Stimulated activated CD4-positive, alpha-beta T cell treated with anti-CD3 and anti-CD28 coated beads, TNF-alpha, amount 100 ng/mL, for 4 hours (primary cell): ENCODE measurements at places on chromosomes 3 and 15.

DNA sequence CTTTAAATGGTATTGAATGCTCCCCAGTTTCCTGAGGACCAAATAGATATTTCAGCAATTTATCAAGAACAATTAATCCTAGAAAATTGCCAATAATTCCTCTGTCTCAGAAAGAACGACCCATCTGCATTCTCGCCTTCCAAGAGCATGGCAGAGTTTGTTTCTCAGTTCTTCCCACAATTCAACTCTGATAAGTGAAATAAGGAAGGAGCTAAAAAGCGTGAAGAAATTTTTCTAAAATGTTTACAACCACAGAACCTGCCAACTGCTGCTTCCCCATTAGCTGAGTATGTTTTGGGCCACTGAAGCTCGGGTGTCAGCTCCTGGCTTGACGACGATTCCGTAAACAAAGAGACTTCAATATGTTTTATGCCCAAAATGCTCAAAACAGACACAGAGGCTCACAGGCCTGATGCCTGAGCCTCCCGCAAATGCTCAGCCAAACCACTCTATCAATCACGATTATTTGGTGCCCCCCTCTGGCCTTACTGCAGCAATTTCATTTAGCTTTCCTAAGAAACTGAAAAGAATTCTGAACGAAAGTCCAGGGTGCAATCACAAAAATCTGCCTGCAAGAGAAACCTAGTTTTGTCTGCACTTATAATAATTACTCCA lies 259.2 kb upstream of the CCDC54 start:
- no peak for DNase-seq

DNA sequence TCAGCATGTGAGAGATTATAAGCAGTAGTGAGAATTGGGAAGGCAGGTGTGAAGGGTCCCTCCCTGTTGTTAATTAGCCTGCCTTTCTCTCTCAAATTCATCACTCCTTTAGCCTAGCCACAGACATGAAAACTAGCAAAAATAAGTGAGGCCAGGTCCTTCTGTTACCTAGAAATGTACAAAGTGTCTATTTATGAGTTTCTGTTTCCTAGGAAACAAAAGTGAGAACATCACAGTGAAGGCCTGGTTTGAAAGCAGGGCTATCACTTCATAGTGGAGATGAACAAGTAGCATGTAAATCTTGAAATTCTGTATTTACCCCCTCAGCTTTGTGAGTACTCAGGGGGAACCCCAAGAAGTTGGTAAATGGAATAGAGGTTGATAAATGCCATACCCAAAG lies 78.2 kb upstream of the UMPS start:
- no peak for DNase-seq

DNA sequence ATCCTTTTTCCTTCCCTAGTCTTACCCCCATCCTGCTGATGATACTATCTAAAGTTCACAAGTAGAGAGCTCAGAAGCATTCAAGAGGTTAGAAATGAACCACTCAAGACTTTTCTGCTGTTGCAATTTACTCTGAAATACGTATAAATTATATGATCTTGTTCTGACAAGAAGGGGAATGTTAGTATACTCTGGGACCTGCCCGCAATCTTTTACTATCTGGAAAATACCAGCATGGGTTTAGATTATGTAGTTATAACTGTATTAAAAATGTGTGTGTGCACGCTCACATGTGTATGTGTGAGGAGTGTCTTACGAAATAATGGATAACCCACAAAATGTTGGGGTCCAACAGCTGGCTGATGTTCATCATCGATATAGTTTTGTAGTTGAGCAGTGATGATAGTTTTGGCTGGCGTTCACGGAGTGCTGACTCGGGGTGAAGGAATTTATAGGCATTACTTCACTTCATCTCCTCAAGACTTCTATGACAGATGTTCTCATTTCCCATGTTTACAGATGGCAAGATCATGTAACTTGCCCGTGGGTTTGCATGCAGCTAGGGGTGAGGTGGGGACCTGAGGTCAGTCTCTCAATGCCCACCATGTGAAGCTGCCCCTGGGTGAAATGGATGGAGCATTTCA lies 297.5 kb upstream of the LYSMD4 start:
- no peak for DNase-seq

GRCh38 chr3:81602781-81603180 lies 158.7 kb downstream of the GBE1 start:
- DNase-seq: no peak

DNA sequence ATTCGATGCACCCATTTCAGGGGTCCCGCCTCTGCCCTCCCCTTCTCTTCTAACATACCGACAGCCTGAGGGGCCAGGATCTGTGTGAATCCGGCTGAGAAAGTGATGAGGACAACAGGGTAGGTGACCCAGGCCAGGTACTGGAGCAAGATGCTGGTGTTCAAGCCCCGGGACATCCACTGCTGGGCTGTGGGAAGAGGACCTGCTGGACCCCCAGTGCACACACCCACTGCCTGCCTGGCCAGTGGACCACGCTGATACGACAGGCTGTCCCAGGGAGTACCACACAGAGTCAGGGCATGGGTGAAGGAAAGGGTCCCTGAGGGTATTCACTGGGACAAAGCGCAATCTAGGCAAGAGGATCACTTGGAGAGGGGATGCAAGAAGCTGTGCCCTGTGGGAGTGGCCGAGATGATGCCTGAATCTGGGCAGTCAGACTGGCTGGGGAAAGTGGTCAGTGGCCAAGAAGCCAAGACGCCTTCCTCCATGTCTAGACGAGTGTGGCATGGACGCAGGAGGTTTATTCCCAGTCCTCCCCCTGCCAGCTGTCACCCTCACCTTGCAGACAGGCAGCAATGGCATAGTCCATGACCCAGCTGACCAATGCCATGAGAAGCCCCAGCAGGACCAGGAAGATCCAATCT lies 3.2 kb downstream of the CLCN2 start:
- DNase-seq: no peak

GRCh38 chr3:3127432-3128010 lies 781 bp downstream of the TRNT1 start:
- peak; percentile 16 for DNase-seq

GRCh38 chr3:264394-265156 lies 68.0 kb downstream of the CHL1 start:
- no peak for DNase-seq

DNA sequence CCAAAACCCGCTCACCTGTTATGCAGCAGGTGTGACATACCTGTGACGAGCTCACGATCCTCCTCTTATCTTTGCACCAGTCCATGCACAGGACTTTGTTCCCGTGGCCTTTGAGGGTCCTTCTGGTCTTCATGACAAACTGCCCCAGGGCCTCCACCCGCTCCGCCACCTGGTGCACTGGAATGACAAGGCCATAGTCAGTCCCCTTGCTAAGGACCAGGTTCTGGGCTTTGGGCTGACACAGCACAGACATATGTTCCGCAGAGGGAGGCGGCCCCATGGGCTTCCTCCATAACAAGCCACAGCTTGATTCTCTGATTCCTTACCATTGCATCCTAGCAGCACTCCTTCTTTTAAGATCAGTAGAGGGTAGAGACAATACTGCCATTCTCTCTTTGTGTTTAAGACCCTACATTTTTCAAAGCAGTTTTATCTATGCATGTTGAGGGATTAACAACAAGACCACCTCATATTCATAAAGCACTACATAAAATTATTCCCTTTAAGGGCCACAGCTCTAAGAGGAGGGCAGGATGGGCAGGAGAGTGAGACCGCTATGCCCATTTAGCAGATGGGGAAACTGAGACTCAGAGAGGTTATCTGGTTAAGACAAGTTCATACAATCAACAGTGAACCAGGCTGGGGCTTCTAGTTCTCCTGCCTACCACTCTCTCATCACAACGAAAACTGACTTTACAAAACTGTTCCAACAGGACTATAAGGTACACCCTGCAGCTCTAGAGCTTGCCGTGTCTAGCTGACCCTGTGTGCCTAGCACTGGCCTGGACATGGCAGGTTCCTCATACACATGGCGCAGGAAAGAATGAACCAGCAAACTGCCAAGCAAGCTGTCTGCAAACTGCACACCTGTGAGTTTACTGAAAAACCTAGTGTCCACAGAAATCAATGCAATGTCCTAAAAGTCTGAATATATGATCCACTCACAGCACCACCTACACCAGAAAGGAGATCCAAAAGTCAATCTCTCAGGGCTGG lies 37.0 kb downstream of the GNB5 start:
- DNase-seq: no peak

DNA sequence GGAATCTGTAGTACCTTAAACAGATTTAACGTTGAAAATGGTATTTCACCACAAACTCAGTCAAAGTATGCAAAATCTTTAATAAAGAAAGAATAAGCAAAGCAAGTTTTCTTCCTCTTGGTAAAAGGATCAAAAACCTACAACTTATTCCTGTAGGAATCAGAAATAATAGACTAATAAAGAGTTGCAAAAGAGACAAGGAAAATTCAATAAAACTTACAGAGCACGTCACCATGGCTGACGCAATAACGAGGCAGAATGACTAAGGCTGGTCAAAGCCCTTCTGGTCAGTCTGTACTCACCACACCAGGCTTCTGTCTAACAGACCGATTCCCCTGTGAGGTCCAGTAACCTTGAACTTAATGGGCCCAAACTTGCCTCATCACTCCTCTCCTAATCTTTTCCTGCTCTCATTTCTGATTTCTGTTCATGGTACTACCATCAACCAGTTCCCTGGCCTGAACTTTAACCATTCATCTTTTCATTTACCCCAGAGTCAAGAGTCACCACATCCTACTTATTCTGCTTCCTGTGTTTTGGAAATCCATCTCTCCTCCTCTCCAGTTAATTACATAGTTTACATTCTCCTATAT lies 5.0 kb downstream of the MASP1 start:
- no peak for DNase-seq

DNA sequence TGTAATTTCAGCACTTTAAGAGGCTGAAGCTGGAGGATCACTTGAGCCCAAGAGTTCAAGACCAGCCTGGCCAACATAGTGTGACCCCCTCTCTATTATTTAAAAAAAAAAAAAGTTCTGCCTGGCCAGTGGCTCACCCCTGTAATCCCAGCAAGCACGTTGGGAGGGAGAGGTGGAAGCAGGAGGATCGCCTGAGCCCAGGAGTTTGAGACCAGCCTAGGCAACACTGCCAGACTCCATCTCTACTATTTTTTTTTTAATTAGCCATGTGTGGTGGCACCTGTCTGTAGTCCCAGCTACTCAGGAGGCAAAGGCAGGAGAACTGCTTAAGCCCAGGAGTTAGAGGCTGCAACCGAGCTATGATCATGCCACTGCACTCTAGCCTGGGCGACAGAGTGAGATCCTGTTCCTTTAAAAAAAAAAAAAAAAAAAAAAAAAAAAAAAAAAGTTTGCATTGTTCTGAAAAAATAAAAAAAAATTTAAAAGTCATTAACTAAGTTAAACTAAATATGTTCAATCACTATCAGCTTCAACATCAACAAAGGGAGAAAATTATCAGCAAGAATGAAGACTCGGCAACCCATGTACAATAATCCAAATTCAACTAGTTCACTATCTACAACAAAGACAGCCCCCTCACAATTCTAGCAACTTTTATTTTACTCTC lies 1.9 kb downstream of the RAF1 start:
- DNase-seq: no peak

DNA sequence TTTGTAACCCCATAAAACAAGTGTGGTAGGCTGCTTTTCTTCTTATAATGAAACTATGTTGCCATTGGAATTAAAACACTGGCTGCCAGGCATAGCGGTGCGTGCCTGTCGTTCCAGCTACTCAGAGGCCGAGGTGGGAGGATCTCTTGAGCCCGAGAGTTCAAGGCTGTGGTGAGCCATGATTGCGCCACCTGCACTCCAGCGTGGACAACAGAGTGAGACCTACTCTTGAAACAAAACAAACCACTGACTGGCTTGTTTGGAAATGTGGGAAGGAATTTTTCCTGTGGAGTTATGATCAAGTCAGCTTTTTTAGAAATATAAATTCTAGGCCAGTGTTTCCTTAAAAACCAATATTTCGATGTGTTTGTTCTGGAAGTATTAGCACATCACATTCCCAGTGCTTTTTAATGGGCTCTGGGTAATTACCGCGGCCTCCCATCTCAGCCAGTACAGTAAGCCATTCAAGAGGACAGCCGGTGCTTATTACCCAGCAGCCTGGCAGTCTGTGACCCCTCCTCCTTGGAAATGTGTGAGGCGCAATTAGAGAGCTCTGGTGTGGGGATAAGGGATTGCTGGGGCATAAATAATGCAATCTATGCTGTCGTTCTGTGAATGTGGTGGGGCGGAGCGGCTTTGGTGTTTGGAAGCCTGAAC lies 58.3 kb upstream of the TRAK1 start:
- no peak for DNase-seq

- DNase-seq: no peak
Measured at GRCh38 chr3:15341030-15341726, 8.8 kb upstream of the SH3BP5 start.

GRCh38 chr3:123291404-123291803 lies 89.7 kb downstream of the SEC22A start:
- DNase-seq: no peak
